ENCODE measurements at places on chromosomes 13 and 19.
A peak's percentile ranks its signal among the peaks of the same experiment; 100 is the strongest.

DNA sequence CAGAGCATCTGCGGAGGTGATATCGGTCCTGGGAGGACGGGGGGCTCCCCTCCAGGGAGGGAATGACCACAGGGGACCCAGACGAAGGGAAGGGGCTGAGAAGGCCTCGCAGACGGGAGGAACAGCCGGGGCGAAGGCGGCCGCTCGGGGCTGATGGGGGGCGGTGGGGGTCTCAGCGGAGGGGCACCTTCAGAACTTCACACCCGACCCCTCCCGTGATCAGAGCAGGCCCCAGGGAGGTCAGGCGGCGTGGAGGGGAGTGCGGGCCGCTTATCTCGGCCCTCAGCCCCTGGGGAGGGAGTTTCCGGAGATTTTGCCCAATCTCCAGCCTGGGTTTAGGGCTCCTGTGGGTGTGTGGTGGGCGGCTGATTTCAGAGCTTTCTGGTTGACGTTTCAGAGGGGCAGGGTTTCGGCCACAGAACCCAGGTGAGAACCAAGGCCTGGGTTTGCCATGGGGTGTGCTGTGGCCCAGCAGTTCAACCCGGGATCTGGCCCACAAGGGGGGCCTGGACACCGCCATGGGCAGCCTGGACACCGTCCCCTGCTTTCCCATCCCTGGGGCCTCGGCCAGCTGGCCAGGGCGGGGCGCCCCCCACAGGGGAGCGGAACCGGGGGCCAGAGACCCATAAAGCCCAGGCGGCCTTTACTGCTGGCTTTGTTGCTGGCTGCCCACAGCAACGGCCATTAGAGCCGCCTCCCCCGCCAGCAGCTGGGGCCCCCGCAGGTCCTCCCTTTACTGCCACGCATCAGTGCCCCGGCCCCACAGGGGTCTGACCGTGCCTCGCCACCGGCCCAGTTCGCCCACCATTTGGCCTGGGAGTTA lies 29.0 kb downstream of the ARID3A start:
- DNase-seq, result no peak

DNA sequence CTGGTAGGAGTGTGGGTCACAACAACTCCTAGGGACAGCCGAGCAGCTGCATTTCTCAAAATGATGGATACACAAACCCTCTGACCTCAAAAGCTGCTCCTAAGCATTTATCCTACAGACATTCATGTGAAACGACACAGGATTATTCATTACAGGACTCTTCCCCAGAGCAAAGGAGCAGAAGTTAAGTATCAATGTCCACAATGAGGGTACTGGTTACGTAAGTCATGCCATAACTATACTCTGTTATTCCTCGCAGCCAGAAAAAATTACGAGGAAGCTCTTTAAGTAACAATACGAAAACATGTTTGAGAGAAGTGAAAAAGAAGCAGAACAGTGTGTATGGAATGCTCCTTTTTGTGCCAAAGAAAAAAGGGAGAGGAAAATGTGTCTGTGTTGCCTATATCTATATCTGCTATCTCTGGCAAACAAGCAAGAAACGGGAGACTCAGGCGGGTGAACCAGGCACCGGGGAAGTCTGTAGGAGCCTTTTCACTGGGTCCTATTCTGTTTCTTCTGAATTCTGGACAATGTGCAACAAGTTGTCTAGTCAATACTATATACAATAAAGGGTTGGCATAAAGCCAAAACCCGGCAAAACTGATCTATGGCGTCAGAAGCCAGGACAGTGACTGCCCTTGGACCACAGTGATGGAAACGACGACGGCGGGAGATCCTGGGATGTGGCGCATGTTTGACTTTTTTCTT lies 1.3 kb downstream of the ISOC2 start:
- no peak for DNase-seq

- no peak for DNase-seq
Measured at GRCh38 chr13:48500652-48501197, 32.2 kb downstream of the RCBTB2 start.

DNA sequence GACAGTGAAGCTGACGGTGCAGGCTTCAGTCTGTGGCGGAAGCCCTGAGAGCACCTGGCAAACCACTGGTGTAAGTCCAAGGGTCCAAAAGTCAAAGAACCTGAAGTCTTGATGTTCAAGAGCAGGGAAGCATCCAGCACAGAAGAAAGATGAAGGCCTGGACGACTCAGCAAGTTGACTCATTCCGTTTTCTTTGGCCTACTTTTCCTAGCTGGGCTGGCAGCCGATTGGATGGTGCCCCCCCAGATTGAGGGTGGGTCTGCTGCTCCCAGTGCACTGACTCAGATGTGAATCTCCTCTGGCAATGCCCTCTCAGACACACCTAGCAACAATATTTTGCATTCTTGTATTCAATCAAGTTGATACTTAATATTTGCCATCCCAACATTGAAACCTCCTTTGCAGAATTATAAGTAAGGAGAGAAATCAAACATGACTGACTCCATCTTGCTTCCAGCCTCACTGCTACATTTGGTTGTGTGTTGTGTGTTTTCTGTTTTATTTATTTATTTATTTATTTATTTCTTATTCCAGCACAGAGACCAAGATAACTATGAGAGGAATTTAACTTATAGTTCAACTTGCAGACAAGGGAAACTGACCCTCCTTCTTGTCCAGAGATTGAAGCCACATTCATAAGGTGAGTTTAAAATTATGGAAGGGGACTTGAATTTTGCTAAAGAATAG lies 32.8 kb downstream of the IGFL2 start:
- DNase-seq, result no peak

DNA sequence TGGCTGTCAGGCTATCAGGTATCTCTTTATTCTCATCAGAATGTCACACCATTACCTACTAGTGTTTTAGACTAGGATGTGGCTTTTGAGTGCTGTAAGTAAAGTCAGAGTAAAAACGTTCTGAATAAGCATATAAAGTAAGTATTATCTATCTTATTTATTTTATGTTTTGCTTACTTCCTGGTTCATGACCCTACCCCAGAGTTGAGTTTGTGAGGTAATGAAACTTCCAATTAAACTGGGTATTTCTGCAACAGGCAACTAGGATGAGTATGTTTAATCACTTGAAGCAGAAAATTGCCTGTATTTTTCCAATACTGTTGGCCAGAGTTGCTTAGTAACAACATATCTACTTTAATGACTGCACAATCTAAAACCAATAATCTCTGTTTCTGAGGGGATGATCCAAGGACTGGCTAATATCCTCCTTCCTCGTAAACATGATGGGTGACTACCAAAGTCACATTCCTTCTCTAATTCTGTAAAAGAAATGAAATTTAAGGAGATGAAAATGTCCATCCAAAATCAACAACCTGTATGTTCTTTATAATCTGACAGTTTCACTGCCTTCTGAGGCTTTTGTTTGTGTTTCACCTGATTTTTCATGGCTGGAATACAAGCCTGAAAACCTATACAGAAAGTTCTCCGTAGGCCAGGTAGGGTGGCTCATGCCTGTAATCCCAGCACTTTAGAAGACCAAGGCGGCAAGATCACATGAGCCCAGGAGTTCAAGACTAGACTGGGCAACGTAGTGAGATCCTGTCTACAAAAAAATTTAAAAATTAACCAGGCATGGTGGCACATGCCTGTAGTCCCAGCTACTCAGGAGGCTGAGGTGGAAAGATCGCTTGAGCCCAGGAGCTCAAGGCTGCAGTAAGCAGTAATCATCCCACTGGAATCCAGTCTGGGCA lies 83.1 kb downstream of the ABCC4 start:
- no peak for DNase-seq

DNA sequence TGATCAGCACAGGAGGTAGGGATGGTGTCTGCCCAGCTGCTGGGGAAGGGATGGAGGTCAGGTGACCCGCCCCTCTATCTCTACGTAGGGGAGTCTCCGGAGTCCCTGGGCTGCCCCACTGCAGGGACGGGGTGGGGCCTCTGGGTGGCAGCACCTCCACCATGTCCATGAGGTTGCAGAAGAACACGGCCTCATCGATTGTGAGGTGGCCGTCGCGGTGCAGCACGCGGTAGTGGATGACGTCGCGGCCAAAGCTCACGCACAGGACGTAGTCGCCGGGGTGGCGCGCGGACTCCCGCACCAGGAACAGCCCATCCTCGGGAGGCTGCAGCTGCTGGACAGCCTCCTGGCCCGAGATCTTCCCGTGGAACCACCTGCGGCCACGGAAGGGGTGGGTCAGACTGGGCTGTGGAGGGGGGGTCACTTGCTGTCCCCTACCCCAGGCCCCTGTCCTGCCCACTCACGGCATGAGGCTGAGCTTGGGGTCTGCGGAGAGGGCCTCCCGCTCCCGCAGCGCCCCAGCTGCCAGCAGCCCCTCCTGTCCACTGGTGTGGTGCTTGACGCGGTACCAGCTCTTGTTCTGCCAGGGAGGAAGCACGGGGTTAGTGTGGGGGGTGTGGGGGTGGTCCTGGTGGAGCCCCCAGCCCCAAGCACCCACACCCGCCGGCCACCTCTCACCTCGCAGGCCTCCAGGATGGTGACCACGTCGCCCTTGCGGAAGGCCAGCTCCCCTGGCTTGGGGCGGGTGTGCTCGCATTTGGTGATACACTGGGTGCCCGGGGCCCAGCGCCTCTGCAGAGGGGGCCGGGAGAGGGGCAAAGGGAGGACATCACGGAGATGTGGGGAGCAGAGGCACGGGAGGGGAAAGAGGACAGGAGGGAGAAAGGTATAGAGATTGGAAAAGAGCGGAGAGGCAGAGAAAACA lies 2.3 kb downstream of the MATK start:
- DNase-seq, result no peak

GRCh38 chr13:91144054-91144453 lies 203.4 kb upstream of the MIR17HG start:
- DNase-seq, result no peak

DNA sequence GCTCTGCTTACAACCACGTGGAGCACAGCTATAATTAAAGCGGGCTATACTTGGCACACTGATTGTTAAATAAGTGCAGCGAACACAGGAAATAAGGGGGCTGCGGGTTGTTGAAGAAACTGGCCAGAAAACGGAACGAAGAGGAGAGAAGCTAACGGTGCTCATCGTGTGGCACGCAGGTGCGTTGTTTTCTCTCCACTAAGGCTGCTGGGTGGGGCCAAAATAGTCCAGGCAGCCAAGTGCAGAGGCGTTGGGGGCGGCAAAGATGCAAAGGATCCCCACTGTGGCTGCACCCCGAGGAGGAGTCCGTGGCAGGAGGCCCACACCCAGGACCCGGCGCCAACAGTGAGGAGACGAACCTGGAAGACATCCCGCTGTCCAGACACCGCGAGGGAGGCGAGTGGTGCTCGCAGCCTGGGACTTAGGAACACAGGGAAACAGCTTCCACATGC lies 8.1 kb upstream of the ARL11 start:
- DNase-seq, result no peak

DNA sequence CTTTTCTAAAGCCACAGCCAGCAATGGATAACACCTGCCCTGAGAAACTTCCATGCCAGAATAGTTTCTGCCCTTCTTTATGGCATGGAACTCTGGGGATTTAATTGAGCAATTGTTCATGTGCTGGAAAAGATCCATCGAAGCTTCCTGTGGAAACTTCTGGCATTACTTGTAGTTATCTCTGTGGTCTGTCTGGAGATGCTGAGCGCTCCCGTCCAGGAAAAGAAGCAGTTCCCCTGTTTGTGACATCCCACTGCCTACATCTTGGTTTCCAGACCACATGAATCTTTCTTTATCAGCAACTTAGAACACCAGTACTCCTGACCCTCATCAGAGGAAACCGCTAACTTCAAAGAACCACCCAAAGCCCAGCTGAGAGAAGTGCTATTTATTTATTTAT lies 24.6 kb downstream of the FLT1 start:
- no peak for DNase-seq

DNA sequence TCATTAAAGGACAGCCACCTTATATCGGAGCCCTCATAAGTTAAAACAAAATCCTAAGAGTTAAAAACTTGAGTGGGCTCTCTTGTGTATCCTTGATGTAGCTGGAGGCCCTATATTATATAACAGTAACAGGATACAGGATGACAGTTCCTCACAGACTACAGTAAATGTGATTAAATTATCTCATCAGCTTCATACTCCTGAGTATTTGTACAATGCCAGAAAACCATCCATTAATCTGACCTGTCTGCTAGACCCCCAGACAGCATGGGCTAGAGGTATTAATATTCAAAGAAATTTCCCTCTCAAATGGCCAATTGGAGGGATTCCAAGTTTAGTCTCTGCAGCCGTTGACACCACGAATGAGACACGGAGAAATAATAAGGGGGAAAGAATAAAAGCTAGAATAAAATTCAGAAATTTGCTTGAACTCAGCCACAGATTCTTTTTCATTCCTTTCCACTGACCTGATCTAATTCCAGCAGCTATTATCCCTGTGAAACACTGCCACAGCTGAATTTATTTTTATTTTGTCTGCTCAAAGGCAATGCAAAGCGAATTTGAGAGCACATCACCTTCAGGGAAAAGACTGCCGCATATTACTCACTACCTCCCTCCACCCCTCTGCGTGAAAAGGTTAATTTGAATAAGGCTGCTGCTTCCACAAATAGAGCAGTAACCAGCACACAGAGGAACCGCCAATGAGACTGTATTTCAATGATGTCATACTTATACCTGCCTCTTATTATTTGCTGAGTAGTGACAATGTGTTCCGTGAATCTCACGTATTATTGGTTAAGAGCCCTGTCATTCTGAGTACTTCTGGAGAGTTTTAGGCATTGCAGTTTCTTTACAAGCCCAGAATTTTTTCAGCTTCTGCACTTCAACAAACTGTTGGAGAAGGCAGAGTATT lies 155.9 kb upstream of the KLF12 start:
- DNase-seq, result no peak

- no peak for DNase-seq
Measured at GRCh38 chr19:23991170-23991569, 76.5 kb downstream of the ZNF726 start.

GRCh38 chr19:7386308-7386707 lies 37.6 kb downstream of the ARHGEF18 start:
- no peak for DNase-seq

GRCh38 chr13:79673310-79673992 lies 192.5 kb downstream of the NDFIP2 start:
- no peak for DNase-seq

- DNase-seq, result no peak
Measured at GRCh38 chr19:28737021-28737895, 475.7 kb downstream of the UQCRFS1 start.

- peak; percentile 46 for DNase-seq
Measured at GRCh38 chr13:48580185-48580803, 47.4 kb upstream of the RCBTB2 start.

DNA sequence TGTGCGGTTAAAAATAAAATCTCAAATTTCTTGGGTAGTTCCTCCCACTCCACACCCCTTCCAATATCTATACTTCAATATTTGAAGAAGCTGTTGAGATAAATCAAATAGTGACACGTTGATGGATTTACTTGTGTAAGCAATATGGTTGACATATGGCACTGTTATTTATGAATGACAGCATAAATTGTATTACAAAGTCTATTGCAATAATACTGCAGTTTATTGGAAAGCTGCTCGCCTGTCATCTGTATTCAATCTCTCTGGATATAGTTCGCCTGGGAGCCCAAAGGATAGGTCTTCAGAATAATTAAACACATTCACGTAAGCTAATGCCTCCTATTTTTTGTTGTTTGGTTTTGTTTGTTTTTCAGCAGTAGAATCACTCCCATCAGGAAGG lies 5.0 kb upstream of the ZIC5 start:
- no peak for DNase-seq

- DNase-seq, result no peak
Measured at GRCh38 chr13:106529415-106530170, 5.9 kb downstream of the EFNB2 start.

- no peak for DNase-seq
Measured at GRCh38 chr13:44399074-44399473, 25.4 kb downstream of the SERP2 start.

GRCh38 chr19:57245066-57245465 lies 4.6 kb downstream of the ZNF805 start:
- no peak for DNase-seq

Measured in stimulated activated CD4-positive, alpha-beta T cell treated with anti-CD3 and anti-CD28 coated beads, TNF-alpha, amount 100 ng/mL, for 4 hours (primary cell).